Left lung (tissue), 14 donors: ENCODE measurements at places on chromosomes 2 and 18. TPM values are rescaled to one million over a fixed set of nuclear protein-coding genes. Genes with fewer than 3 reads are reported as not detected.

DNA sequence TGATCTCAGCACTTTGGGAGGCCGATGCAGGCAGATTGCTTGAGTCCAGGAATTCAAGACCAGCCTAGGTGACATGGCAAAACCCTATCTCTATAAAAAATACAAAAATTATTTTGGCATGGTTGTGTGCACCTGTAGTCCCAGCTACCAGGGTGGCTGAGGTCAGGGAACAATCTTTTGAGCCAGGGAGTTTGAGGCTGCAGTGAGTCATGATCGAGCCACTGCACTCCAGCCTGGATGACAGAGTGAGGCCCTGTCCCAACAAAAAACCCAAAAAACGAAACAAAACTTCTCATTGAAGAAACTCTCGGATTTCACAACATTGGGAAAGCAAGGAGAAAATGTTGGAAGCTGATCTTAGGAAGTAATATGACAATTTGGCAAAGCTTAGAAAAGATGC, 317.3 kb upstream of the MGAT5 start:
- no peak for DNase-seq

DNA sequence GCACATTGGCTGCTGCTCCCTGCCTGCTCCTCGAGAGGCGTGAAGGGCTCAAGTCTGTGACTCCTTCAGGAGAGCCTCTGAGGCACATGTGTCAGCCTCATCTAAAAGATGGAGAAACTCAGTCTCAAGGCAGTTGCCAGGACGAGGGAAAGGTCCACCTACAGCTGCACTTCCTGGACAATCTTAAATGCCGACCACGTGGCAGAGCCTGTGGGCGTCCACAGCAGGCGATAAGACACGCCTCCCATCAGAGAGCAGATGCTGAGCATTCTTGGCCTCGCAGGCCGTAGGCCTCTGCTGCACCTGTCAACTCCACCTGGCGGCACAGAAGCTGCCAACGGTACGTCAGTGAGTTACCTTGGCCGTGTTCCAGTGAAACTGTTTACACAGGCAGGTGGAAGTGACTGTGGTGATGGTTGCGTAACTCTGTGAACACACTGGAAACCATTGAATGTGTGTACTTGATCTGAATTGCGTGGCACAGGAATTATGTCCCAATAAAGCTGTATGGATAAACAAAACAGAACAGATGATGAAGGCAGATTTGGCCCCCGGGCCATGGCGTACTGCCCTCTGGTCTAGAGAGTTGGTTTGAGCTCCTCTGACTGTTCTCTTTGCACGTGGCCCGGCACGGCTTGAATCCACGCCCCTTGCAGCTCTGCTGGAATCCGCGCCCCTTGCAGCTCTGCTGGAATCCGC, 114.5 kb downstream of the RNF144A start:
- peak; percentile 89 for DNase-seq

Gene GPR75
- 1.3 TPM for total RNA-seq

Gene FSHR
- total RNA-seq = not detected

- no peak for DNase-seq
Observed at GRCh38 chr2:689877-690510, 12.8 kb upstream of the TMEM18 start.

GRCh38 chr18:76167845-76168621, 327.0 kb downstream of the ZNF516 start:
- no peak for DNase-seq

DNA sequence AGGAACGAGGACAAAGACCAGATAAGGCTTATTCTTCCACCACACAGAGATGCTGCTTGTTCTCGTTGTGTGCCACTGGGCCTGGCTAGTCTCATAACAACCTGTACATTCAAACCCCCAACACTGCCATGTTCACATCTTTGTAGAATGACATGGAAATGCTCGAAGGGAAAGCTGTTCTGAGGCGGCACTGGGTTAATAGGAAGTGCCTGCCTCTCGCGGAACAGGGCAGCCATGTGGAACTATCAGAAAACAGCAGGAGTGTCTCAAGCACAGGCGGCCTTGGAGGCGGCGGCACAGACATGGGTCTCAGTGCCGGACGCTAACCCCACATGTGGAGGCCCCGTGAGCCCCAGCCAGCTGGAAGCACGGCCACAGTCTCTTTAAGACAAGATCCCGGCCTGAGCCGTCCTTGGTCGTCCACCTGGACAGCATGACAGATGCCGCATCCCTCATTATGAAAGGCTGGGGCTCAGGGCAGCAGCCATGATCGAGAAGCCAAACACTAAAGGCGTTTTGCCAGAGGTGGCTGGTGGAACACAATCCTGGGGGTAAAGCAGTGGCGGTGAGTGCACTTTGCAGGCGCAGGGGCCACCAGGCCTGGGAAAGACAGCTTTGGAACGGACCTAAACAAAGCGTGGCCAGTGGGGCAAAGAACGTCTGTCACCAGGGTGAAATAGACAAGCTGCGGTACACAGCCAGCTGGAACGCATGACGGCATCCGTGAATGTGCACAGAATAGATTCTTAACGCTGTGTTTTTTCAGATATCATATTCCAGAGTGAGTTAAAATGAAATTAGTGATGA, 161.0 kb downstream of the HDAC4 start:
- DNase-seq = no peak

DNA sequence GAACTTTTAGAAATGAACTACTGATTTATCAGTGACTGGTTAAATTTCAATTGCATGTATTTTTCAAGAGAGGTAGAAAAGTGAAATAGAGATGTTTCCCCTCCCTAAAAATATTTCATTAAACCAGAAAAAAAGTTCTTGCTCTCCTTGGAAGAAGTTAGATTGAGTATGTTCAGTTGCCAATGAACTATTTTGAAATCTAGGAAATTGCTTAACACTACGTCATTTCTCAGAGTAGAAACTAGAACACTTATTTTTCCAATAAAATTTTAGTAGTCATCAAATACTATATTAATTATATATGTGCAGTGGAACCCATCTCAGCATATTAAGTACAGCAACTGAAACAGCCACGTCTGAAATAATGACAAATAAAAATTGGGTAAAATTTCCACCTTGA, 51.8 kb upstream of the STAT1 start:
- no peak for DNase-seq

DNA sequence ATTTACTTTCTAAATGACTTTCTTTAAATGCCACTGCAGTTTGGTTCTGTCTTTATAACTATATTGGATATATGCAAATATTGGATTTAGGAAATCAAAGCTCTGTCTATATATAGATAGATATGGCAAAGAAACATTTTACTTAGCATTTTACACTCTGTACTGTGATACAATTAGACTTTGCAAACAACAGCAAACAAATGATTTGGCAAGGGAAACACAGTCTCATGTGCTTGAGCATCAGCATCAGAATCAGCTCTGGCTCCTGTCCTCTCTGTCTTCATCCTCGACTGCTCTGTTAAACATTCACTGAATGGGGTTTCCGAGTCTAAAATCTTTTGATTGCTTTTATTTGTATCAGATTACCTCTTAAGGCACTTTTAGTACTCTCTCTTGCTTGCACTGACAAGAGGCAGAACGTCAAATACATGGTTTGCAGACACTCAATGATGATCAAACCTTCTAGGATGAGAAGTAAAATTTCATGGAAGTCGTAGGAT, 176.8 kb upstream of the LRP1B start:
- DNase-seq = no peak

Gene ANKRD29
- 51.9 TPM for total RNA-seq

DNA sequence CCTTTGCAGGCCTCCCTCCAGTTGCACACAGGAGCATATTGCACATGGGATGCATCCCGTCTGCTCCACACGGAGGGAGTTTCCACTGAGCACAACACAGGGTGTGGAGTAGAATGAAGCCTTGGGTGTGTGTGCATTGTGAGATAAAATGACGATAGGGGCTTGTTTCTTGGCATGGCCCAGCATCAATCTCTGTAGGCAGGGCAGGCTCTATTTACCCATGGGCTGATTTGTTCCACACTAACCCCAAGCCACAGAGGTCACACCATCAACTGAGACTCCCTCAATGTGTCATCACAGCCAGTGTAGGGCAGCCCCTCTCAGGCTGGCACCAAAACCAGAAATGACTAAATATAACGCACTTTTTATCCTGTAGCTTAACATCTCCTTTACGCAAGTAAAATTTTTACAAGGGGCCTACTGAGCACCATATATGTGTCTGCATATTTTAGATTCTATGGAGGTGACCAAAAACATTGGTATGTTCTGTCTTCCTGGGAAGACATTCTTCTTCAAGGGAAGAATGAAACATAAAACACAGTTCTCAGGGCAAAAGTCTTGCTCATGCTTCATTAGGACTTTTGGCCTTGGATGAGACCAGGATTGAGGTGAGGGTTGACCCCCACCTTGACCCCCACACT, 2.7 kb upstream of the GKN1 start:
- DNase-seq = no peak

Gene MEIS1
- 57.6 TPM for total RNA-seq

Gene DLX1
- not detected for total RNA-seq

- DNase-seq = no peak
Observed at GRCh38 chr2:213688133-213688532, 403.9 kb downstream of the SPAG16 start.

Gene TMEFF2
- not detected for total RNA-seq

DNA sequence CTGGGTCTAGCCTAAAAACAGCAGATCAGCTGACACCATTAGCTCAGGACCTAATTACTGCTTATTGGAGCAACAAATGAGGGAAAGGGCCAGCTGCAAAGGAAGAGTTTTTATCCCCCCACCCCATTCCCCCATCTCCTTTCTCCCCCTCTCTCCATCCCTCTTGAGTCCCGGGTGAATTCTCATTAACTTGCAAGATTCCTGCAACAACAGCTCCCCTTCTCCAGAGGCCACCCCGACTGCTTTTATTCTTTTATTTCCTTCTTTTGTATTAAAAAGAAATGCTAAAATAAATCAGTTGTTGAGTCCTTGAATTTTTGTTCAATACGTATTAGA, 473 bp upstream of the NOL4 start:
- no peak for DNase-seq

DNA sequence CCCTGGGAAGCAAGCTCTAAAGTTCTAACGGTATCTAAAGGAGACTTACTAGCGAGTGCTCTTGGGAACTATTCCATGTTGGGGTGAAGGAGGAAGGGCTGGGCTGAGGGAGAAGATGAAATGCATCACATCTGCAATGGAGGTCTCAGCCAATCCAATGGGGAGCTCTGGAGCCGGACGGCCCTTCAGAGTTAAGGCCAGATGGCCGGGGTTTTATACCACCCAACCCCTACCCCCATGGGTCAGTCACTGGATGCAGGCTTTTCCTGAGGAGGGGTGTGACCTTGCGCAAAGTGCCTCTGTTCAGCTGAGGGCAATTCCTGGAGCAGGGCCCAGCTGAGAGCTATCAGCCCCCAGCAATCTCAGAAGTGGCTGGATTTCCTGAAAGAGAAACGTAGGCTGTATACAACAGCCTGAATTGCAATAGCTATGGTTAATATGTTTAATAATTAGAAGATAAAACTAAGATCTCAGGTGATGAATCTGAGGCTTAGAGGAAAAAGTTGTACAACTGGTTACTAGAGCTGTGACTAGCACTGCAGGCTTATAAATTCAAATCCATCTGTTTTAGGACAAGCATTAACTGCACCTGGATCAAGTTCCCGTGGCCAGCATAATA, 21.6 kb downstream of the EIPR1 start:
- DNase-seq = no peak

Gene SLC9A4
- total RNA-seq = not detected

GRCh38 chr2:192416060-192416459, 221.3 kb upstream of the TMEFF2 start:
- no peak for DNase-seq

DNA sequence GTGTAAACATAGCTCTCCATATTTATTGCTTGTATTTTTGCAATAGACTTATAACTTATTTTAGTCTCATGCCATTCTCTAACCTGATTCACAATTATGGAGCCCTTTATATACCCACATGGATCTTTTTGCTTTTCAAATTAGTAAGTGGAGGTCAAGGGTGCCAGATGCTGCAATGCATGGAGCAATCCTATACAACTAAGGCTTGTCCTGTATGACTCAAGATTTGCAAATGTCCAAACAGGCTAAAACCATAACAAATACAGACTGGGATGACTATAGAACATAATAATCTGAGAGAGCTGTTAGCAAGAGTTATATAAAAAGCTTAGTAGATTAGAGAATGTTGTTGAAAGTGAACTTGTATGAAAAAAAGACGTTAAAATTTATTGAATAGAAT, 690.4 kb upstream of the NRXN1 start:
- no peak for DNase-seq

Gene WNT10A
- 0.47 TPM for total RNA-seq

DNA sequence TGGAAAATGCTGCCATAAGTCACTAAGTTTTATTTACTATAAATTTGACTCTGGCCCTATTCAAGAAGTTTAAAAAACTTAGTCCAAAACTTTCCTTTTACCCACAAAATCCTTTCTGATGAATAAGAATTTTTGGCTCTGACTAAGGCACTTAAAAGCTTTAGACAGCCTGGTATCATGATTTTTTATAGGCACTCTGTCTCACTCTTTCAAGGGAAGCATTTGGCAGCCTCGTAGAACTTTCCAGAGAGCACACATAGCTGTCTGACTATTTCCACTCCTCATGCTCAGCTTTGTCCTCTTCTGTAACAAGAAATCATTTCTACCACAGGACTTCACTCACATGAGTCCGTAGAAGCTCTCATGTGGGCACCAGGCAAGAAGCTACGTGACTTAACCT, 32.3 kb upstream of the XDH start:
- no peak for DNase-seq

DNA sequence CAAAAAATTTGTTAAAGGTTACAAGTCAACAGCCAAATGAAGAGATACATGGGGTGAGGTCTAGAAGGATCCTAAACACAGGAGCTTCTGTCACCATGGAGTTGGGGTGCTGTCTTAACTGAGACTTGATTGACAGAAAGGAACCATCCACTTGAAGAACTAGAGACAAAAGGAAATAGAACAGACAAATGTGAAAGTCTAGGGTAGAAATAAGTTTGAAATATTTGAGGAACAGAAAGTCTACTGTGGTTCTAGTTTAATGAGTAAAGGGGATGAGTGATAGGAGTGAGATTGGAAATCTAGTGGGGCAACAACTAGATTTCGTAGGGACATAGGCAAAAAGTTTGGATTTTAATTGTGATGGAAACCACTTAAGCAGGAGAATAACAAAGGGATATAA, 18.7 kb downstream of the RBBP8 start:
- no peak for DNase-seq

GRCh38 chr2:221134718-221135117, 437.4 kb downstream of the EPHA4 start:
- no peak for DNase-seq

- DNase-seq = no peak
Observed at GRCh38 chr18:55539240-55539639, 48.8 kb downstream of the TCF4 start.

- DNase-seq = no peak
Observed at GRCh38 chr2:150041722-150042425, 445.6 kb downstream of the RND3 start.
